SK-N-SH treated with all-trans-retinoic acid at 6 μM for 48 hours (cell line): ENCODE measurements at places on chromosomes 4 and X.
A peak's percentile ranks its signal among the peaks of the same experiment; 100 is the strongest.

GRCh38 chr4:6561173-6561516, 13.8 kb upstream of the MAN2B2 start:
- ATAC-seq, result no peak

DNA sequence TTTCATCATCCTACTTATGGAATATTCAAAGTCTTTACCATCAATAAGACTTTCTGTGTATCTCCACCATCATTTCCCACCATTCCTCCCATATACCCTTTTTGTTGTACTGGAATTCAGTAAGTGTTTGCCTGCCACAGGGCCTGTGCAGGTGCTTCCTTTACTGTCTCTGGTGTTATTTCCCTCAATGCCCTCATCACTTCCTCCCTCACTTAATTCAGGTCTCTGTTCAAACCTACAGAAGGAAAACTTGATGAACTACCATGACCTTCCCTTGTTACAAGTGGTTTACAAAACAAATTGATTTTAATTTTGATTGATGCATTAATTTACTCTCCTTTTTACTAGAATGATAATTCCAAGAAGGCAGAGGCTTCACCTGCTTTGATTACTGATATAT, 159.5 kb upstream of the FAT4 start:
- ATAC-seq, result no peak

DNA sequence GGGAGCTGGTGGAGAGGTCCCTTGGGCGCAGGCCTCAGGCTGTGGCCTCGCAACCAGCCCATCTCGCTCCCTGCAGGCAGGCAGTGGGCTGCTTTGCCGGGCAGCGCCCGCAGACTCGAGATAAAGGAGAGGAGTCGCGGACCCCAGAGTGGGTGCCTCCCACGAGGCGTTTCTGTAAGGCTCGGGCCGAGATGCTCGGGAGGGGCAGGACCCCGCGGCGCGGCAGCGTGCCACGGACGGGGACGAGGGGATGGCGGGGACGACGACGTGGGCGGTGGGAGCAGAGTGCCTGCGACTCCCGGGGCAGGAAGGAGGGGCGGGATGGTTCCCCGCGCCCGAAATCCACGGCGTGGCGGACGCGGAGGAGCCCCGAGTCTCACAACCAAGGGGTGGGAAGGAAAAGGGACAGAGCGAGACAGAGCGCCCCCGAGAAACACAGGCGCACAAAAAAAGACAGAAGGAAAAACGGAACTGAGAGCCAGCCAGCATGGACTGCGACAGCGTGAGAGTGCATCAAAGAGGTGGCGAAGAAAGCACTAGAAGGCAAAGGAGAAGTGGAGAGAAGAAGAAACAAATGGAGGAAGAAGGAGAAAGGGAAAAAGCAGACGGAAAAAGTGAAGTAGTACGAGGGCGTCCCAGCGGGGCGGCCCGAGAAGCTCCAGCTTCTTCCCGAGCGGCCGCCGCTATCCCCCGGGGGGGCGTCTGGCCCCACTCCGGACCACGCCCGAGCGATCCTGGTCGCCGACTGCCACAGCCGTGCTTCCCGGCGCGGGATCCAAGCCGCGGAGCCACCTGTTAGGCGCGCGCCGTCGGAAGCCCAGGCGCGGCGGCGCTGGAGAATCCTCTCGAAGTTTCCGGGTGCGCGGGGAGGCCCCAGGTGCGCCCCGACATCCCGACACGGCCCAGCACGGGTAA, 1.5 kb downstream of the BEND4 start:
- no peak; the same call in 2 of the 3 replicates for ATAC-seq

DNA sequence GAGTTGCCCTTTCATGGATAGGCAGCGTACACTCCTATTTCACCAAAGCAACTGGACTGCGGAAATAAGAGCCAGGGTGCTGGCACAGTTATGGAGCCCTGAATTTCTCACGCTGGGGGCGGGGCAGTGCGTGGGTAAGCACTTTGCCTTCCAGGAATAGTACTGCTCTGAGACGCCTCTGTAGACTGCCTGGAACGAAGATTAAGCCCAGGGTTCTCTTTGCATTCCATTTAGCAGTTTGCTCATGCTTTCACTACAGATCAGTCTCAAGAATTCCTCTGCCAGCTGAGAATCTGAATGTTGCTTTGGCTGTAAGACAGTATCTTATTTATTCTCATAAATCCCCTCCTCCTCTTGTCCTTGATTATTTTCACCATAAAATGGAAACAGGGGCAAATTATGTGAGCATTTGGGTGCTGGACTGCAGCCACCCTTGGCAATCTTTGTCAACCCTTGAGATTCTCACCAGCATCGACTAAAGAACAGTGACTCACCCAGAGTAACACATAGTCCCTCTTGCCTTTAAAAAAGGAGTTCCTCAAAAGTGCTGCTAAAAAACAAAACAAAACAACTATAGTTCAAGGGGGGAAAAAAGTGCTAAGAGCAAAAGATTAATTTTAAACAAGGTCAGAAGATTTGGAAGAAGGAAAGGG, 88.9 kb upstream of the CITED1 start:
- peak; percentile 31; the same call in 2 of the 3 replicates for ATAC-seq

DNA sequence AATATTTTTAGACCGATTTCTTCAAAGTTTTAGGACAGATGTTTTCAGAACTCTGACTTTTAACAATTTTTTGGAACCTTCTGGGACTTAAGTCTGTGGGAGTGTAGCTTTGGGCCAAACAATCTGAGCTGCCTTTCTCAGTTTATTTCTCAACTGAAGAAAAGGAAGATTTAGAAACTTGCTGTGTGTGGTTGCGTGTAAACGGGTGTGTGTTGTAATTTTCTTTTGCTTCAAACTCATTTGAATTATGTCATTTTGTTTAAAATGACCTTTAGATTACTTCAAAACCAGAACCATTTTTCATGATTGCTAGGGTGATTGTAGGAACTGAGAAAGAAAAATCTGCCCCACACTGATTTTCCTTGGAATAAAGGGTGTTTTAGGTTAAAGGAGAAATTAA, 577.7 kb upstream of the GALNTL6 start:
- no peak for ATAC-seq
